ENCODE measurements at places on chromosomes 11 and 22.

- no peak for DNase-seq
Observed at GRCh38 chr11:1299621-1300020, 9.8 kb downstream of the TOLLIP start.

DNA sequence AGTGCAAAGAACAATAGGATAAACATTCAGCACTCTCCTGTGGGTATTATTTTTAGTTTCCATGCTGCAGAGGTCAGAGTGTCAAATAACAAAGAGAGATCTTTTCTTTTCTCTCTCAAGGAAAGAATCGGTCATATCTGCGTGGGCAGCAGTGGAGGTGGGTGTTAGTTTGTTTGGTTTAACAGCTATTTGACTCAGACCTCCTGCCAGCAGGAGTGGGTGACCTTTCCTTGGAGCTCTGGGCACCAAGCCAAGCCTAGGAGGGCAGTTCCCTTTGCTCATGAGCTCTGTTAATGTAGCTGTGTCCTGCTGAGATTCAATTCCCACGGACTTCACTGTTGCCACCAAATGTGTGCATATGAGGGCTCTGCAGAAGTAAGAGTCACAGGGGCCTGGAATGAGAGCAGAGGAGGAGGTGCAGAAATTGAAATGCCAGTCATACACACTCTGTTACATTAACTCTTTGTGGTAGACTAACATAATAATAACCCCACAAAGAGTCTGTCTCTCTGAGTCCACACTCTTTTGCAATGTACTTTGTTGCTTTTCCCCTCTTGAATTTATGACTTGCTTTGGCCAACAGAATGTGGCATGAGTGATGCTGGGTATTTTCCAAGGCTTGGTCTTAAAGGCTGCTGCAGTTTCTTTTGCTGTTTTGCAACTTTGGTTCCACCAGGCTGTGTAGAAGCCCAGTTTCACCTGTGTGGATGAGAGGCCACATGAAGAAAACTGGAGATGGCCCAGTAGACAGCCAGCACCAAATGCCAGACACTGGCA is 76.0 kb upstream of the GRK3 start:
- no peak for DNase-seq

DNA sequence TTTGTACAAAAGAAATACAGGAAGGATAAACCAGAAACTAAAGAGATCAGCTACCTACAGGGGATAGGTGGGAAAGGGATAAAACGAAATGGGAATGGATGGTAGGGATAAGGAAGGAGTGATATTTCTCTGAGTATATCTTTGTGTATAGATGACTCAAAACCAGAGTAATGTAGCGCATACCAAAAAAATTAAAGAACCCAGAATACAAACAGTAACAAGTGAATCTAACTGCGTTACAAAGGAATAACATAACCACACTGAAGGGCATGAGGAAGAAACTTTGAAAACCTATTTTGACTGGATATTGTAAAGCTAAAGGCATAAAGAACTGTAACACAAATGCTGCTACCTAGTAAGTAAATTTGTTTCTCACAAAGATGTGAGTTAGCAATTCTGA is 37.9 kb downstream of the MAPK1 start:
- DNase-seq: no peak

DNA sequence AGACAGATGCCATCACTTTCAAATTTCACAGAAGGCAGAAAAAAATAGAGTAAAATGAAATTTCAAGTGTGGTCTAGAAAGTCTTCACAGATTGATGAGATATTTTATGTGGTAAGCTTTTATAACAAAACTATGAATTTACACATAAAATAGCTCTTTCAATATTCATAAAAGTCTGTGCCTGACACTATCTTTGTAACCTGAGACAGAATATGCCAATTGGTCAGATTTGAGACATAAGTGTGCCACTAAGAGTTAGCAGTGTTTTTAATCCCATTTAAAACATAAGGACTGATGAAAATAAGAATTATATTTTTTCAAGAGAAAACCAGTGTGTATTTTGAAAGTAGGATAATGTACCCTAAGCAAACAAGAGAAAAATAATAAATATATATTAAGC is 769.5 kb upstream of the LUZP2 start:
- no peak for DNase-seq

- DNase-seq: no peak
Observed at GRCh38 chr11:72179049-72179803, 12.7 kb upstream of the FOLR1 start.

- peak; percentile 21 for DNase-seq
Observed at GRCh38 chr11:33970984-33971466, 79.1 kb upstream of the LMO2 start.

GRCh38 chr11:33362051-33362910 is 105.1 kb downstream of the HIPK3 start:
- no peak for DNase-seq

All from CD4-positive, alpha-beta T cell treated with Interleukin-4 for 1 hour (primary cell).